ENCODE measurements at places on chromosomes 11 and 22.

- DNase-seq = no peak
These were observed 12.2 kb upstream of the RHOD start for GRCh38 chr11:67044496-67044895.

- no peak for DNase-seq
These were observed 6.2 kb downstream of the NAA40 start for GRCh38 chr11:63944987-63945386.

GRCh38 chr22:33880986-33881385, 39.3 kb downstream of the LARGE1 start:
- DNase-seq = no peak

DNA sequence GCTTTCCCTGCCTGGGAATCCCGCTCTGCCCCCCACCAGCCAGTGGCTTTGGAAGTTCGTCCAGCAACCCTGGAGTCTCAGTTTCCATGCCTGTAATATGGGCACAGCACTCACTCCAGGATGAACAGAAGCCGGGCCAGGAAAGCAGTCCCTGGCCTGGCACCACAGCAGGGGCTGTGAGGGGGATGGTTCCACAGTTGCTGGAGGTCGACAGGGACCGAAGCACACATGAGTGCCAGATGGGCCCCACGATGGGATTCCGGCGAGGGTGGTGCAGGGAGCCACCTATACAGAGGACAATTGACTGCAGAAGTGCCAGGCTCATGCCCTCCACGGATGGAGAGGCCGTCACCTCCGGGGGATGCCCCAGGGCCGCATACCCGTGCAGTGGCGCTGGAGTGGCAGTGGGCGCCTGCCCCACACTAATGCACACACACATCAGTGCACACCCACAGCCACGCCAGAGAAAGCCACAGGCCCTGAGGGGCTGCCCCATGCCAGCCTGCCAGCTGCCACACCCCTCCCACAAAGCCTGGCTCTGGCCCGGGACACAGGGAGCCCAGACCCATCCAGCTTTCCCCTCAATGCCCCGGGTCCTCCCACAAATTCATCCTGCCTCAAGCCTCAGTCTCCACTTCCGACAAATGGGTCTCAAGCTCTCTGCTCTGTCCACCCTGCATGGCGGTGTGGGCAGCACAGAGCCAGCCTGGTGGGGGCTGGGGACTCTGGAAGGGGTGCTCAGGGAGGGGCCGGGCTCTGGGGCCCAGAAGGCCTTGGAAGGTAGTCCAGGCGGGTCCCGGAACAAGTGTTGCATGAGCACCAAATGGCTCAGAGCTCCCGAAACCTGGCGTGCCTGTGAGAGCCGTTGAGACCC, 9.7 kb downstream of the ASCL2 start:
- DNase-seq = no peak

GRCh38 chr11:18540207-18541009, 13.7 kb upstream of the TSG101 start:
- no peak for DNase-seq

- DNase-seq = no peak
These were observed 4.1 kb upstream of the GALR3 start for GRCh38 chr22:37819105-37819433.

- no peak for DNase-seq
These were observed 757 bp upstream of the HINFP start for GRCh38 chr11:119120639-119121007.

GRCh38 chr11:28833169-28833568, 725.0 kb downstream of the METTL15 start:
- no peak for DNase-seq

GRCh38 chr11:71542879-71543777, 5.1 kb upstream of the KRTAP5-9 start:
- DNase-seq = no peak

DNA sequence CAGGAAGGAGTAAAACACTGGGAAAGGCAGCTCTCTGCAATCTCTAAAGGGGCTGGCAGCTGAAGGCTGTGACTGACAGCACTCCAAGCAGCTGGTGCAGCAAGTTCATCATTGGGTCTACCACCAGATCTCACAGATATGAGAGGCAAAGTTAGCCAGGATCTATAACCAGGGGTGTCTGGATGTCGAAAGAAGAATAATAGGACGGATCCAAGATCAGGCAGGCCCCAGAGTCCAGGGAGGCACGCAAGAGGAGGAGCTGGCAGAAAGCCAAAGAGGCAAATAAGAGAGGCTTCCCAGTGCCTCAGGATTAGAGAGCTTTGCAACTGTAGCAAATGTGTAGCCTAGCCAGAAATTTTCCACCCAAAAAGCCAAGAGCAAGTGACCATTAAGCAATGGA, 77.1 kb downstream of the RBMXL2 start:
- DNase-seq = no peak

Measured in stimulated activated CD4-positive, alpha-beta T cell treated with anti-CD3 and anti-CD28 coated beads, Interleukin-4, amount 100 ng/mL, for 48 hours (primary cell).